ENCODE measurements at places on chromosomes 6 and 20. TPM values are rescaled to one million over a fixed set of nuclear protein-coding genes. Genes with fewer than 3 reads are reported as not detected.
A peak's percentile ranks its signal among the peaks of the same experiment; 100 is the strongest.

- no peak overlapping the region for H3K4me3 ChIP-seq
- DNase-seq, result no peak
- H3K27ac ChIP-seq, result no peak overlapping the region
- no peaks in the 10 kb centered on the region for H3K36me3 ChIP-seq
Measured at GRCh38 chr20:59662161-59662560, 57.8 kb downstream of the PHACTR3 start.

DNA sequence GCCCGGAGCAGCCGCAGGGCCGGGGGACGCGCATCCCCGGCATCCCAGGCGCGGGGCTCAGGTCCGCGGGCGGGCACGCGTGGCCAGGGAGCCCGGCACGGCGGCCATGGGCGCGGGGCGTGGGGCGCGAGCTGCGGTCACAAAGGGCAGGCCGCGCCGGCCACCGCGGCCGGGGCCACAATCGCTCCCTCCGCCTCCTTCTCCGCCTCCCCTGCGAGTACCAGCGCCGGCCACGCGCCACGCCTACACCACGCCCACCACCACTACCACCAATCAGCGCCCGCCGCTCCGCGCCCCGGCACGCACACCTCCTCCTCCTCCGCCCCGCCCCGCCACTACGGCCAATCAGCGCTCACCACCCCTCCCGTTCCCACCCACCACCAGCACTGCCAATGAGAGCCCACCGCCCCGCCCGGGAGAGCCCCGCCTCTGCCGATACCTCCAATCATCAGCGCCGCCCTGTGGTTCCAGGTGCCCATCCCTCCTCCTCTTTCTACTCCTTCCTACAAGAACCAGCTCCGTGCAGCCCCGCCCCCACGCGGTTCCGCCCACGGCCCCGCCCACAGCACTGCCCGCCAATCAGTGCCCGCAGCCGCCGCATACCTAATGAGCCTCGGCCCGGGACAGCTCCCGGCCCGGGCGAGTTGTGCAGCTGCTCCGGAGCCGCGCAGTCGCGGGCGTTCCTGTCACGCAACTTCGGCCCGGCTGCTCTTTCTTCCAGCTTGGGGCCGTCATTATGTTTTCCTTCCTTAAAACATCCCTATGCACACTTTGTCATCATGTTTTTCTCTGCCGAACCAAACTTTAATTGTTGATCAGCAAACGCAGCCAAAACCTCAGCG is at the start of gene RPS6KA2:
Gene RPS6KA2, minus strand, starts transcription at position 219 of the 842 bp plus-strand sequence. CDS start 232 bp downstream, outside the sequence.
- peaks cover 59% of the 10 kb centered on the region for H3K27me3 ChIP-seq
- peaks cover 19% of the 10 kb centered on the region for H3K4me1 ChIP-seq
- no peaks in the 10 kb centered on the region for H3K36me3 ChIP-seq
- peak within 1 kb of the TSS; percentile 68 for H3K27ac ChIP-seq
- peak; percentile 100 for DNase-seq
- peak within 1 kb of the TSS; percentile 75 for H3K4me3 ChIP-seq

DNA sequence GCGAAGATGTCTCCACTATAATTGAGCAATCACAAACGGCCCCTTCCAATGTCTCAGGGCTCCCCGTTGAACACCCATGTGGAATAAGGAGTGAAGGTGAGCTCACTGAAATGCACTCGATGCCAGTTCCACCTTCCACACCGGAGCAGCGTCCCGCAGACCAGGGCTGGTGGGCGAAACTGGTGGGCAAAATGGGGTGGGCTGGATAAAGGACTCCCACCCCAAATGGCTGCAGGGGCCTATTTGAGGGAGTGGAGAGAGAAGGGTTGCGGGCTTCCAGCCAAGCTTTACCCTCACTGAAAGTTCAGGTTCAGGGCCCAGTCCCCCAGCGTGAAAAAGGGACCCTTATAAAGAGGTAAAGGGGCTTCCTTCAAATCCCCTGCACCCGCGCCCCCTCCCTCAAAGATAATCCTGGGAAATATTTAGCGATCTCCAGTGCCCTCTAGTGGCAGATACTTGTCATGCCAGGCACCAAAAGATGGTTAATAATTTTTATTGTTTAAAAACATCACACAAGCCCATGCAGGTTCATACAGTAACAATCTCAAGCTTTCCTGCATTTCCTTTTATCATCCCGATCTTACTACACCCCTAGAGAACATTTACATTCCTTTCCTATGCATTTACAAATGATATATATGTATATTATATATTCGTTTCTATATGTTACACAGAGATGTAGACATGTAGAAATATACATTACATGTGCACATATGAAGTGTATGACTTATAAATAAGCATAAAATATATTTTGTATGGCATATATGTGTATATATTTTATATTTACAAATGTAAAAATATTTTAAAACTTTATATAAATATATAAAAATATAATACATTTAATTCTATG is 58.2 kb upstream of the NKX2-2 start:
- peaks cover 43% of the 10 kb centered on the region for H3K27me3 ChIP-seq
- DNase-seq, result no peak
- H3K4me1 ChIP-seq, result peaks cover 9% of the 10 kb centered on the region
- no peaks in the 10 kb centered on the region for H3K36me3 ChIP-seq

GRCh38 chr20:53974785-53975555 is 95.4 kb downstream of the BCAS1 start:
- H3K27ac ChIP-seq, result no peak overlapping the region
- DNase-seq, result no peak
- no peaks in the 10 kb centered on the region for H3K27me3 ChIP-seq
- H3K4me1 ChIP-seq, result no peaks in the 10 kb centered on the region

GRCh38 chr6:57298741-57299140 is 18.7 kb upstream of the PRIM2 start:
- H3K36me3 ChIP-seq, result no peaks in the 10 kb centered on the region
- H3K27me3 ChIP-seq, result no peaks in the 10 kb centered on the region
- no peak overlapping the region for H3K27ac ChIP-seq

DNA sequence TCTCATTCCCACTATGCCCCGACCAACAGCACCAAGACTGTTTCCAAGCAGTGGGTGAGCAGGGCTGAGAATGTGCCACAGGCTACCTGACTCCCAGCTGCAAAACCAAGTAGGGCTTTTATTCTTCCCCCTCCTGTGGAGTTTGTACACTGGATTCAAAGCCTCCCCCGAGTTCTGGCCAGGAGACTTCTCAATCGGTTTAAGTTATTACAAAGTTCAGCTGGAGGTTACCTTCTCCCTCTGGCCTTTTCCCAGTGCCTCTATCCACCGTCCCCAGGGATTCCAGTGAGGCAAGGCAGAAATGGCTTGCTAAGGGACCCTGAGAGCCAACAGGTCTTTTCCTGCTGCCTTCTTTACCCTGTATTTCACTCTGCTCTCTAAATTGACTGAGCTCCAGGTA is 217.0 kb downstream of the ADGRG6 start:
- peaks cover 4% of the 10 kb centered on the region for H3K36me3 ChIP-seq
- DNase-seq, result no peak
- no peak overlapping the region for H3K27ac ChIP-seq
- H3K4me3 ChIP-seq, result no peak overlapping the region

MEP1A gene
- not detected for total RNA-seq

- DNase-seq, result no peak
- H3K36me3 ChIP-seq, result peaks cover 45% of the 10 kb centered on the region
- no peak overlapping the region for H3K4me3 ChIP-seq
- peaks cover 16% of the 10 kb centered on the region for H3K4me1 ChIP-seq
Measured at GRCh38 chr6:128074567-128074966, 173.7 kb upstream of the THEMIS start.

DNA sequence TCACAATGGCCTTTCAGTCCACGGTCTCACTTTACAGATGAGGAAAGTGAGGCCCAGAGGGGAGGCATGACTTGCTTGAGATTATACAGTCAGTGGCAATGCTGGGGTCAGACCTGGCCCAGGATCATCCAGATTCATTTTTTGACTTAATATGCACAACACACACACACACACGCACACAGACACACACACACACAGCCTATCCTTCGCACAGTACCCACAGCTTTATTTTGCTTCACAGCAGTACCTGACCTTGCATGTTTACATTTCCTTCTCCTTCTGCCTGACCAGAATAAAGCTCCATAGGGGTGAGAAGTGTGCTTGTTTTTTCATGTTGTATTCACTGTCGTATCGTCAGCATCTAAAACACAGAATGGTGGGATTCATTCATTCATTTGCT is 79.8 kb downstream of the VEGFA start:
- no peak for DNase-seq
- no peaks in the 10 kb centered on the region for H3K27me3 ChIP-seq
- H3K27ac ChIP-seq, result no peak overlapping the region
- no peaks in the 10 kb centered on the region for H3K4me1 ChIP-seq
- no peak overlapping the region for H3K4me3 ChIP-seq

DNA sequence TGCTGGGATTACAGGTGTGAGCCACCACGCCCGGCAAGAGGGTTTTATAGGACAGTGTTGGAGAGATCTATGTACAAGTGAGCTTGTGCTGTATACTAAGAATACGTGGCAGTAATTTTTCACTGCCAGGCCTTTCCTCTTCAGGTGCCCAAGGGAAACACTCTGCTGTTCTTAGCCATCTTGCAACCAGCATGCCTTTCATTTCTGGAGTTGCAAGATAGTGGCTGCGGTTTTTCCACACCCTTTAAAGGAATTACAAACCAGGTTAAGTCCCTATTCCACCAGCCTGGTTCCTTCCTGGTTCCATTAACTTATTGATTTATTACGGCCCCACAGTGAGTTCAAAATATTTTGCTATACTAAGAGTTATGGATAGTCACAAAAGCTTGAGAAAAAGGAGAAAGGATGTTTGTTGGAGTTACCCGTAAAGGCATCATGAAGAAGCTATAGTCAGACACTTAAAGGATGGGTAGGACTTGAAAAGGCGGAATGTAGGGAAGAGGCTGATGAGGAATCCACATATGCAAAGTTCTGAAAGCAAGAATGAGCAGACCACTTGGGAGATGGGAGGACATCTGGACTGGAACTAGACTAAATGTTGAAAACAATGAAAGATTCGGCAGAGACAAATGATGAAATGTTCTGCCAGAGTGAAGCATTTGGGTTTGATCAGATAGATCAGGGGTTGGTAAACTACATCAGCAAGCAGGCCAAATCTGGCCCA is 61.4 kb upstream of the ASIP start:
- no peaks in the 10 kb centered on the region for H3K4me1 ChIP-seq
- no peaks in the 10 kb centered on the region for H3K36me3 ChIP-seq
- no peak for DNase-seq
- no peak overlapping the region for H3K27ac ChIP-seq
- no peaks in the 10 kb centered on the region for H3K27me3 ChIP-seq
- no peak overlapping the region for H3K4me3 ChIP-seq

ARMC2 gene
- total RNA-seq, result 3.4 TPM

DNA sequence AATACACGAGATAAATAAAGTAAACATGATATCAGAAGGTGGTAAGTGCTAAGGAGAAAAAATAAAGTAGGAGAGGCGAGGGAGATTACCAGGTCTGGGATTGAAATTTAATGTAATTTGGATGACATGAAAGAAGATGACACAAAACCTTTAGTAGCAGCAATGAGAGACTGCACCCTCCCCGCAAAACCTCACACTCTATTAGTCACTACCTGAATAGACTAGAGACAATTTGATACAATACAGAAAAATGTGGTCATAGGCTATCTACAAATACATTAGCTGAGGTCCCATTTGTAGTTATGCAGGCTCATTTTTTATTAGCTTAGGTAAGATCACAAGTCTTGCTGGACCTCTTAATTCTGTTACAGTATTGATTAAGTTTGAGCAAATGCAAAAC is 125.5 kb downstream of the LRFN2 start:
- H3K27me3 ChIP-seq, result peaks cover 8% of the 10 kb centered on the region
- H3K36me3 ChIP-seq, result no peaks in the 10 kb centered on the region
- no peak overlapping the region for H3K4me3 ChIP-seq
- H3K4me1 ChIP-seq, result no peaks in the 10 kb centered on the region

GRCh38 chr20:9677100-9677623 is 161.7 kb downstream of the PAK5 start:
- H3K4me3 ChIP-seq, result no peak overlapping the region
- no peaks in the 10 kb centered on the region for H3K36me3 ChIP-seq
- no peak overlapping the region for H3K27ac ChIP-seq
- H3K4me1 ChIP-seq, result no peaks in the 10 kb centered on the region
- peaks cover 5% of the 10 kb centered on the region for H3K27me3 ChIP-seq
- DNase-seq, result no peak

MED20 gene
- 22.3 TPM for total RNA-seq

SLC17A3 gene
- total RNA-seq, result not detected

ZBTB46 gene
- not detected for total RNA-seq

ZC3H12D gene
- total RNA-seq, result 28.0 TPM

GRCh38 chr6:82612475-82613039 is 248.9 kb downstream of the TPBG start:
- H3K4me3 ChIP-seq, result no peak overlapping the region
- H3K27ac ChIP-seq, result no peak overlapping the region
- no peaks in the 10 kb centered on the region for H3K27me3 ChIP-seq
- DNase-seq, result no peak
- H3K36me3 ChIP-seq, result no peaks in the 10 kb centered on the region

DNA sequence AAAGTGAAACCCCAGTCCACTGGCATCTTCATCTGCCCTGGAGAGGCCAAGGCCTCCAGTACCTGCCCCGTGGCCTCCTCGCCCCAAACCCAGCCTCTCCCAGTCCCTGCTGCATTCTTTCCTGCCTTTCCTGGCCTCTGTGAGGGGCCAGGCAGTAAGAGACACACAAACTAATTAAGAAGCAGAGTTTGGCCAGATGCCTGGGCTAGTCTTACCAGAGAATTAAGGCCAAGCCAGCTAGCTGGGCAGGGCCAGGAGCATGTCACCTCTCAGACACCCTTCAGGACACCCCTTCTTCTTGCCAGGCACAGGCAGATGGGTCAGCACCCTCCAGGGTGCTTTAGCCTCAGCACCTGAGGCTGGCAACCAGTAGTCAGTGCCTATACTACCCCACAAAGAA is 2.4 kb downstream of the MDGA1 start:
- peak overlapping the region; percentile 80 for H3K4me3 ChIP-seq
- peaks cover 51% of the 10 kb centered on the region for H3K27me3 ChIP-seq
- DNase-seq, result no peak
- no peaks in the 10 kb centered on the region for H3K36me3 ChIP-seq
- H3K4me1 ChIP-seq, result peaks cover 27% of the 10 kb centered on the region

TPMT gene
- total RNA-seq, result 8.2 TPM

- H3K27me3 ChIP-seq, result no peaks in the 10 kb centered on the region
- DNase-seq, result no peak
- no peaks in the 10 kb centered on the region for H3K4me1 ChIP-seq
- H3K36me3 ChIP-seq, result no peaks in the 10 kb centered on the region
- no peak overlapping the region for H3K4me3 ChIP-seq
Measured at GRCh38 chr6:74755196-74755595, 450.7 kb downstream of the COL12A1 start.

- no peak overlapping the region for H3K27ac ChIP-seq
- no peak for DNase-seq
- H3K27me3 ChIP-seq, result no peaks in the 10 kb centered on the region
- H3K36me3 ChIP-seq, result no peaks in the 10 kb centered on the region
Measured at GRCh38 chr6:40348591-40348990, 238.6 kb downstream of the LRFN2 start.

GRCh38 chr6:131657630-131658111 is 20.6 kb downstream of the ENPP3 start:
- H3K27ac ChIP-seq, result no peak overlapping the region
- no peak overlapping the region for H3K4me3 ChIP-seq
- no peaks in the 10 kb centered on the region for H3K36me3 ChIP-seq
- no peak for DNase-seq

GRCh38 chr6:30031381-30031780 is 29.7 kb upstream of the POLR1H start:
- H3K36me3 ChIP-seq, result peaks cover 1% of the 10 kb centered on the region
- H3K27me3 ChIP-seq, result no peaks in the 10 kb centered on the region
- H3K27ac ChIP-seq, result no peak overlapping the region

- H3K36me3 ChIP-seq, result no peaks in the 10 kb centered on the region
- peaks cover 2% of the 10 kb centered on the region for H3K4me1 ChIP-seq
Measured at GRCh38 chr6:75224303-75224926, 18.6 kb upstream of the COL12A1 start.
